ENCODE measurements at places on chromosomes 16 and 17. TPM values are rescaled to one million over a fixed set of nuclear protein-coding genes. Genes with fewer than 3 reads are reported as not detected.

Gene CYB5B
- total RNA-seq = 45.6 TPM

Gene CHAD
- total RNA-seq = not detected

DNA sequence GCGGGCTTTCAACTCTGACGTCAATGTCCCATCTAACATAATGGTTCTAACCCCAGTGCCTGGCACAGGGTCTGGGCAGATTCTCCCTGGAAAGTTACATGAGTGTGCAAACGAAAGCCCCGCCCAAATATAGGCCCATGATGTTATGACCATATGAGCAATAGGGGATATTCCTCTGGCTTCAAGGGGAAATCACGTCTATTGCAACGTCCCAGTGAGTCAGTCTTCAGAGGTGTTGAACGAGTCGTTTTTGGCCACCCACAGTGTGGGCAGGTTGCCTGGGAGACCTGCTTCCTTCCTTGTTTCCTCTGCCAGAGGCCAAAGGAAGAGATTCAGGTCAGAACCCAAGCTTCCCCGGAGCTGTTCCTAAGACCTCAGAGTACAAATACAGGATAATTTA, 30.3 kb downstream of the PIK3R5 start:
- H3K4me3 ChIP-seq = peak overlapping the region; percentile 30
- H3K27me3 ChIP-seq = no peaks in the 10 kb centered on the region
- peaks cover 20% of the 10 kb centered on the region for H3K36me3 ChIP-seq
- H3K27ac ChIP-seq = peak overlapping the region; percentile 62
- H3K4me1 ChIP-seq = peaks cover 38% of the 10 kb centered on the region

DNA sequence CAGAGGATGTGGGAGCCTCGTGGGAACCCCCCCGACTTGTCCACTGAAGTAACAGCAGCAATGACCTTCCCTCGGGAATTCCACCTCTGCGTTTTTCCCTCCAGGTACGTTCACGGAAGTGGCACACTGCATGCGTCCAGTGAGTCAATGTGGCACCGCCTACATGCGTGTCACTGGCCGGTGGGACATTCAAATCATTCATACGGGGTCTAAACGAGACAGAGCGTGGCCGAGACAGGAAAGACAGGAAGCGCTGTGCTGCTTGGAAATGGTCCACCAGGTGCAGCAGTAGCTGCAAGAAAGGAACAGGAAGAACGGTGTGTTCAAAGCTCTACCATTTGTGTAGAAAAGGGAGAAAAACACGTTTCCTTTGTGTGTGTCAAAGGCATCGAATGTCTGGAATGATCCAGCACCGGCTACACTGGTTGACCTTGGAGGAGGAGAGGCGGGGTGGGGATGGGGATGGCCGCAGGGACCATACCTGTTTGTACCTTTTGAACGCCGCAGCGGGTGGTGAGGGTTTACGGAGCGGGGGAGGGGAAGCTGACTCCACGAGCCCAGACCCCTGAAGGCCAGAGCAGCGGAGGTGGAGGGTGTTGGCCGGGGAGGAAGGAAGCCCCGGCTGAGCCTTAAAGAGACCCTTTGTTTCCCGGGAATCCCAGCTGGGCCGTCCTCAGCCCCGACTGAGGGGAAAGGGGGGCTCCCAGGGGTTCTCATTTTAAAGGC, 1.7 kb upstream of the PGAP6 start:
- H3K27me3 ChIP-seq = no peaks in the 10 kb centered on the region
- DNase-seq = peak; percentile 26
- peaks cover 25% of the 10 kb centered on the region for H3K4me1 ChIP-seq
- H3K36me3 ChIP-seq = no peaks in the 10 kb centered on the region
- H3K4me3 ChIP-seq = peak overlapping the region; percentile 96
